ENCODE measurements at places on chromosomes 2 and 18.

- no peak for DNase-seq
Observed at GRCh38 chr2:220785178-220785577, 786.9 kb downstream of the EPHA4 start.

DNA sequence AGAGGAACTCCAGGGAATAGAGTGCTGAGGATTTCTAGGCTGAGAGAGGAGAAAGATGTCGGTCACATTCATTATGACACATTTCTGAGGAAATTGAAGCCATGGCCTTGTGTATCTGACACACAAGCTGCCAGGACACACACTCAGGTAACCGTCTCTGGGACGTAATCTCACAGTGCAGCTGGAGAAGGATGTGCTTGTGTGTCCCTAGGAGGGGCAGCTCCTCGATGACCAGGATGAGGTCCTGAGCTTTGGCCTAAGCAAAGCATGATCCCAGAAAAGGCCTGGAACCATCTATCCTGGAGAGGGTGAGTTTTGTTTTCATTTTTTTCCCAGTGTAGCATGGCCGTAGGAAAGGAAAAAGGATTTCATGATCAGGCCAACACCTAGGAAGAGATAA, 102.2 kb downstream of the CAPN13 start:
- no peak for DNase-seq

DNA sequence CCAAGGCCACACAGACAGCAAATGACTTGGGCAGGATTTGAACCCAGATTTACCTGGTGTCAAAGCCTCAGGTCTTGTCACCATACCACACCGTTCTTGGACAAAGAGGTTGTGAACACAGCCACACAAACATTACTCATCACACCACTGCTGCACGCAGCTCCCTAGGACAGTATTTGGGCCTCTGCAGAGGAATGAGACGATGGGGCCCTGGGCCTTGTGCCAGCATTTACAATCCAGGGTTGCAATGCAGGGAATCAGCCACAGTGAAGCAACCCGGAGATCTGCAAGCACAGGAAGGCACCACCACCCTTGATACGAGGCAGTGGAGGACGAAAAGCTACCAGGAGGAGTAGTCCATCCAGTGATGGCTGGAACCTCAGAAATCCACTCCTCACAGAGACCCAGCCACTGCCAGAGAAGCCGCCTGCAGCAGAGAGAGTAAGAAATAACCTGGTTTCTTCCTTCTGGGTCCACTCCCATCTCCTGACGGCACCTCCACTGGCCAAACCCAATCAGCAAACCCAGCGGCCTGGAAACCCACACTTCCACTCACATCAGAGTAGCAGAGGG, 3.7 kb upstream of the MTCL1 start:
- DNase-seq: peak; percentile 79

GRCh38 chr2:10859278-10859677, 46.7 kb upstream of the PDIA6 start:
- no peak for DNase-seq

GRCh38 chr2:102245266-102246151, 58.7 kb downstream of the IL1RL2 start:
- peak; percentile 48 for DNase-seq

DNA sequence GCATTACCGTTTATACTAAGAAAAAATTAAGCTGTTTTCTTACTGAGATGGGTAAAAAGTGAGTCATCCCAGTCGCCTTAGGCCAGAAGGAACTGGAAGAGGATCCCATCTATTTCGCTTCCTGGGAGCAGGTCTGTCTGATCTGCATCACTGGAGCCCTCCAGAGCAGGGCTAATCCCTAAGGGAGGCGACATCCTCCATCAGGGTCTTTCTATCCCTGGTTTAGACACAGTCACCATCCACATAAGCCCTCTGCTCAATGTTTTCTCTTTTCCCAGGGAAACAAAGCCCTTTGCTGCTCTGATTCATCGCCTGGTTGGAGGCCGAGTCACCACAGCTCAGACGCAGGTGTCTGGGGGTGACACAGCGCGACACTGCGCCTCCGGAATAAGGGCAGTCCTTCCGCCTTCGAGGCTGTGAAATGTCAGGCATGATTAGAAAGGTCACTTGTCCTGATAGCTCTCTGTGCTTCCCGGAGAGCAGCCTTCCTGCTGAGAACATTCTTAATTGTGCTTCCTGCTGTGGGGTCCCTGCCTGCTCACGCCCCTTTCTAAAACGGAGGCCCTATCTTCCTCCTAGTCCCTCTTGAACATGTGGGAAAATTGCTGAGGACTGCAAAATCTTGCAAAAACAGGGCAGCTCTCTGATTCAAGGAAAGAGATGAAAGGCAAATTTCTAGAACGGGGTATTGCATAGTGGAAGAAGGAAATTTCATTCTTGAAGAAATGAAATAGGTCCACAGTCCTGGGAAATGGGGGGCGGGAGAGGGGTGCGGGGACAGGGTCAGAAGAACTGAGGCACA, 56.3 kb downstream of the MARCHF4 start:
- peak; percentile 80 for DNase-seq

- no peak for DNase-seq
Observed at GRCh38 chr2:10441948-10442347, 6.2 kb downstream of the ODC1 start.

DNA sequence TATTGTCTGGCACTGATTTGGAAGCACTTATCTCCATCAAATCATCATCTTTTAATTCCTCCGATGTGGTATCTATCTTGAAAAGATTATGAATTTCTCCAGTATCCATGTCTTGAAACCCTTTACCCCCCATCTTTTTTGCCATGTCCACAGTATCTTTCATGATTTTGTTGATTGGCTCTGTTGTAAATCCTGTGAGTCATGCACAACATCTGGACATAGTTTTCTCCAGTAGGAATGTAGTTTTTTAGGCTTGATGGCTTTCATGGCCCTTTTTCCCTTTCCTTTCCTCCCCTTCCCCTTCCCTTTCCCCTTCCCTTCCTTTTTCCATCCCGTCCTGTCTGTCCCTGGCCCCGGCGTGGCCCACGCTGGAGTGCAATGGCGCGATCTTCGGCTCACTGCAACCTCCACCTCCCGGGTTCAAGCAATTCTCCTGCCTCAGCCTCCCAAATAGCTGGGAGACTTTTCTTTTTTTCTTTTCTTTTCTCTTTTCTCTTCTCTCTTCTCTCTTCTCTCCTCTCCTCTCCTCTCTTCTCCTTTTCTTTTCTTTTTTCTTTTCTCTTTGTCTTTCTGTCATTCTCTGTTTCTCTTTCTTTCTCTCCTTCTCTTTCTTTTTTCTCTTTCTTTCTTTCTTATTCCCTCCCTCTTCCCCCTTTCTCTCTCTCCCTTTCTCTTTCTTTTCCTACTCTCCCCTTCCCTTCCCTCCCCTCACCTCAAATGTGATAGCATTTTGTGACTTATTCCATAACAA, 18.4 kb upstream of the ZNF638 start:
- DNase-seq: no peak

DNA sequence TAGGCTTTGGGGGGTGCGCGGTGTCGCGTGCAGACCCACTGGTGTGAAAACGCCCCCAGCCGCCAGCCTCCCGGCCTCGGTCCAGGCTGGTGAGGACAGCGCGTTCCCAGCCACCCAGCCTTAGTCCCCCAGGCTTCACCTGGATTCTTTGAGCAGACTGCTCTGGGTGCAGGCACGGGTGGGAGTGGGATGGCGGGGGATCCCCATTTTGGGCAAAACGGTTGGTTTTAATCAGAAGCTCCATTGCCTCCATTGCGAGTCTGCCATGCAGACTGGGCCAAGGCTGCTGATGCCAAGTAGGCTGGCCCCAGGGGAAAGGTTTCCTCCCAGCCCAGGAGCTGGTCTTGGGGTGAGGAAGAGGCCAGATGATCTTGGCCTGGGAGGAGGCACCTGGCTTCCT, 445 bp downstream of the MLPH start:
- DNase-seq: no peak

GRCh38 chr18:76374330-76375281, 120.4 kb downstream of the ZNF516 start:
- no peak for DNase-seq

DNA sequence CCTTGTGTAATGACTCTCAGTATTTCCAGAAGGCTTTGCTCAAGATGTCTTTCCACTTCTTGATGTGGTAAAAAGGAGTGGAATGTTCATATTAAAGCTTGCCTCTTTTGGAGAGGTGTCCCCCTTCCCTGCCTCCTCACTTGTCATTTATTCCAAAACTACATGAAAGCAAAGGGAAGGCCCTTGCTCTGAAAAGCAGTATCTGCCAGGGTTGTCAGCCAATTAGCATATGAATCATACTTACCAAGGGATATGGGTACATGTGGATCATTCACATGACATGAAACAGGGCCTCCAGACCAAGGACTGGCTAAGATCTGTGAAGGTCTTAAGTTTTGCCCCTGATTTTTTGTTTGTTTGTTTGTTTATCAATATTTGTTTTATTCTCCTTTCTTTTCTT, 31.3 kb downstream of the ANXA4 start:
- peak; percentile 51 for DNase-seq
